ENCODE measurements at places on chromosomes 2 and 18. TPM values are rescaled to one million over a fixed set of nuclear protein-coding genes. Genes with fewer than 3 reads are reported as not detected.

The CSRNP3 gene
- 0.91 TPM for total RNA-seq

The CDH19 gene
- total RNA-seq, result 1.3 TPM

DNA sequence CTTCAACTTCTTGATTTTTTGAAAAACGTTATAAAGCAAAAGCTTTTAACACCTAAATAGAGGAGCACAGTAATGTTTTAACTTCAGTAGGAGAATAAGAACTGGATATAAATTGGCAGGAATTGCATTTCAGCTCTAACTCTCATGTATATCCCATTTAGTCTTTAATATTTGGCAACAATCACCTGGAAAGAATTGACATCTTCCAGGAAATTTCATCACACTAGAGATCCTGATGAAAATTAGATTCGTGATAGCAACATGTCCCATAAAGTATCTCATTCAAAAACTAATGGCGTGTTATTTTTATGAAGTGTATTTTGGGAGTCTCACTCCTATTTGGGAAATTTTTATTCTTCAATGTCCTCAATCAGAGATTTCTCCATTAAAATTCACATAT is 131.1 kb upstream of the DNAJC10 start:
- DNase-seq, result no peak

DNA sequence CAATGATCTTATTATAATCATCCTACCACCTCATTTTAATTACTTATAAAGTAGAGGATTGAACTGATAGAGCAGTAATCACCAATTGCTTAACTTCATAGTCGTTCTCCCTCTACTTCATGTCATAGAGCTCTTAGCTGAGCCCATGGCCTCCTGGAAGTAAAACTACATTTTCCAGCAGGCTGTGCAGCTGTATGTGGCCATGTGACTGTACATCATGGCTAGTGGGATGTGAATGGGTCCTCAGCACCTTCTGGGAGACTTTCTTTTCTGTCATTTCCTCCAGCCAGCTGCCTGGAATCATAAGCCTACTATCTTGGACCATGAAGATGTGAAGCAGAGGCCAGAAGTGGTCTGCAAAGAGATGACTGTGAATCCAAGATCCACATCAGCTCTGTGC is 128.7 kb upstream of the SKOR2 start:
- no peak for DNase-seq

- DNase-seq, result no peak
Observed at GRCh38 chr2:102417946-102418345, 5.0 kb upstream of the IL18RAP start.
